Stimulated activated CD8-positive, alpha-beta memory T cell treated with anti-CD3 and anti-CD28 coated beads, Interleukin-4, amount 100 ng/mL, for 1 hour (primary cell): ENCODE measurements at places on chromosomes 13 and 19.

DNA sequence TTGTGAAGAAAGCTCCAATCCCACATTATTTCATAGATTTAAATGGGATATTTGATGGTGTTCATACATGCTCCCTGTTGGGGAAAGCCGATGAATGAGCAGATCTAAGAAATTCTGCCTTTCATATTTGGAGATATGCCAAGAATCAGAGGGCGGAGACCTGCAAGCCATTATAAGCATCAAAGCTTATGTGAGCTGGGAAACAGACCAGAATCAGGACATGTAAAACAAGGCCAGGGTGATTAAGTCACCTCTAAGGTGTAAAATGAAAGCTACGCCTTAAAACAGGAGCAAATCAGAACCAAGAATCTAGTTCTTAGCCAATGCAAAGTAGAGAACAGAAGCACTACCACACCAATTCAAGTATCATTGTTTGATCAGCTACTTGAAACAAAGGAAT, 392.4 kb downstream of the DCT start:
- no peak for DNase-seq

GRCh38 chr13:95248953-95249352, 52.3 kb downstream of the ABCC4 start:
- no peak for DNase-seq

- DNase-seq = no peak
Observed at GRCh38 chr13:63693696-63694095, 2278.0 kb upstream of the PCDH20 start.

- DNase-seq = no peak
Observed at GRCh38 chr19:920051-920864, 3.1 kb downstream of the KISS1R start.

GRCh38 chr13:110578363-110578762, 16.8 kb upstream of the RAB20 start:
- no peak for DNase-seq

DNA sequence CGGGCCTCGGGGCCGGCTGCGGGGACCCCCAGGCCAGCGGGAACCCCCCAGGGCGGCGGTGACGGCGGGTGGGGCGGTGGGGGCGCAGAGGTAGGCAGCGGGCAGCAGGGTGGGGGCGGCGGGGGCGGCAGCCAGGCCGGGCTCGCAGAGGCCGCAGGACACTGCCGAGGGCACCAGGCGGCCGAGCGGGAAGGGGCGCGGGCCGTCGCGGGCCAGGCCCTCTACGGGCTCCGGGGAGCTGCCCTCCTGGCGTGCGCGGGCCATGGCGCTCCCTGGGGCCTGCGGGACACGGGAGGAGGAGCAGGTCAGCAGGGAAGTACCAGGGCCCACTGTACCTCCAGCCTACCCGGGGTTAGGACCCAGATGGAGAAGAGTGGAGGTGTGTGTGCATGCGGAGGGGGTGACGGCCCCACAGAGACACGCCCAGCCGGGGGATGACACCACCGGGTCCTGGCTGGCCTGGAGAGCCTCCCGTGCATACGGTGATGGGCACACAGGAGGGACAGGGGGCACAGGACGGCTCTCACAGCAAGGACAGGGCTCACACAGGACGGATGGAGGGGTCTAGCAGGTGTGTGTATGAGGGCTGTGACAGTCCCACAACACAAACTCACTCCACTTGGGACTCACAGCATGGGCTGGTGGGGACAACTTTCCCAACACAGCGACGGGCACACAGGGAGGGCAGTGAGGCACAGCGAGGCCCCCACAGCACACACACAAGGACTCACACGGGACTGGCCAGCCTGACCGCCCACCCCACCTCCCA, 2.6 kb downstream of the BBC3 start:
- DNase-seq = no peak
